Caco-2 (cell line): ENCODE measurements at places on chromosomes 5 and 9.

- DNase-seq, result no peak
Measured at GRCh38 chr5:141628175-141628788, 8.4 kb downstream of the HDAC3 start.

DNA sequence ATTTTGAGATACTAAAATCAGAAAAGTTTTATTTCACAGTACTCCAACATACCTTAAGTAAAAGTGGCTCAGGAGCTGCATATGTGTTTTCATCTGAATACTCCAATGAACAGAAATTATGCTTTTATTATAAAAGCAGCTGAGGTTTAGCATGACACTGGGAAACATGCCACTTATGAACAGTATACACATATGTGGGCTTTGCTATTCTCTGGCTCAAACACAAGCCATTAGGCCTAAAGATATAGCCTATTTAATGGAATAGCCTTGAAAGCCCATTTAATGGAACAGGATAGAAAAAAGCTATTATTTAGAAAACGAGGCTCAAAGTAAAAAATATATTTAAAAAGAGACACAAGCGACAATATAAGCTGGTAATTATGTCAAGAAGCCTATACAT, 74.1 kb downstream of the SLC38A9 start:
- no peak for DNase-seq

DNA sequence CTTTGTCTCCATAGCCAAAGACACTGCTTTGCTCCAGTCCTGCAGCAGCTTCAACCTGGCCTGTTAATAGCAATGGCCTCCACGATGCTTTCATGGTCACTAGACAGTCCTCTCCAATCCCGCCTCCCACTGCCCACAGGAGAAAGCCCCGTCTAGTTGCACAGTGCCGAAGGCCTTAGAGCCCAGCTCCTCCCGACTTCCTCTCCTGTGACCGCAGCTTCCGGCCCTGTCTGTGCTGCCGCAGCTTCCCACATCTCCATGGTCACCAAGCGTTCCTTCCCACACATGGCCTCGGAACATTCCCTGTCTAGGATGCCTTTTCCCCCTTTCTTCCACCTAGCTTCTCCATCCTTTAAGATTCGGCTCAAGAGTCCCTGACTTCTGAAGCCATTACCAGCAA, 23.4 kb downstream of the PCA3 start:
- no peak for DNase-seq

GRCh38 chr5:144403817-144404420, 233.2 kb downstream of the KCTD16 start:
- DNase-seq, result no peak

GRCh38 chr5:65021527-65022226, 252.9 kb downstream of the CWC27 start:
- DNase-seq, result no peak

- DNase-seq, result no peak
Measured at GRCh38 chr5:82664732-82665131, 386.6 kb upstream of the RPS23 start.

GRCh38 chr5:123125962-123126732, 37.1 kb downstream of the PRDM6 start:
- no peak for DNase-seq

GRCh38 chr9:109888695-109889094, 108.7 kb downstream of the PALM2AKAP2 start:
- no peak for DNase-seq

- no peak for DNase-seq
Measured at GRCh38 chr5:53031695-53032096, 42.5 kb downstream of the ITGA2 start.

- DNase-seq, result no peak
Measured at GRCh38 chr5:109225716-109226625, 183.8 kb downstream of the PJA2 start.

DNA sequence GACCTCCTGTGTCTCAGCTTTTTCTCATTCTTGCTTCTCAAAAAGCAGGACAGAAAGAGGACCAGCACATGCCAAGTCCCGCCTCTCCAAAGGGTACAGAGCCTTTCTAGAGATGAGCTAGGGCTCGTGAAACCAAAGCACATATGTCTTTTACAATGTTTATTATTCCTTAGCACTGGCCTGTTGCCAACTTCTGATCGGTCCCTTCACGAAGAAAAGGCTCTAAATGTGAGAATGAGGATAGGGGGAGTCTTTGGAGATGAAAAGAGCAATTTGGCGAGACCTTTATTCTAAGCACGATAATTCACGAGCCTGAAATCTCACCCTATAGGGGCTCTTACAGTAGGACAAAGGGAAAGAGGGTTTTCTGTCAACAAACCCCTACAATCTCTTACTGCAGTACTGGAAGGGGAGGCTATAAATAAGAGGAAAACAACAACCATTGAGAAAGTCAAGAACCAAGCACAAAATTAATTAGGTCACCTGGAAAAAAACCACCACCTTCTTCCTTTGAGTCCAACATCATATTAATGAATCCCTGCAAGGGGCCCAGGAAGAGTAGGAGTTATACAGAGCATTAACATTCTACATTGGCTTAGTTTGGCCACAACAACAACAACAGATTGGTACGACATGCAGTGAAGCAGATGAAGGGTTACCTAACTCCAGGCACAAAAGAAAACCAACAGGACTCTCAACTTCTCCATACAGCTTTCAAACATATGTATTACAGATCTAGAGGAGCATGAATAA, 309.5 kb downstream of the PDE4D start:
- DNase-seq, result no peak

DNA sequence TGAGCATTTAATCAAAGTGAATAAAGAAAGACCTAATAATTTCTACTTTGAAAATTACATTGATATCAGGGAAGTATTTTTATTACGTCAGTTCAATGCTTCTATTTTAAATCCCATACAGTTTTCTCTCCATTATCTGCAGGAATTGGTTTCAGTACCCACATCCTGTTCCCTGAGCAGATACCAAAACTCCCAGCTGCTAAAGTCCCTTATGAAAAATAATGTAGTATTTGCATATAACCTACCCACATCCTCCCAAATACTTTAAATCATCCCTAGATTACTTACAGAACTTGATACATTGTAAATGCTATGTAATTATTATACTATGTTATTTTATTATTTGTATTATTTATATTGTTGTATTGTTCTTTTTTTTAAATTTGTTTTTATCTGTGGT, 125.4 kb upstream of the MINAR2 start:
- no peak for DNase-seq
